Frontal cortex (tissue), 4 donors: ENCODE measurements at places on chromosomes 12 and 14. TPM values are rescaled to one million over a fixed set of nuclear protein-coding genes. Genes with fewer than 3 reads are reported as not detected.

DNA sequence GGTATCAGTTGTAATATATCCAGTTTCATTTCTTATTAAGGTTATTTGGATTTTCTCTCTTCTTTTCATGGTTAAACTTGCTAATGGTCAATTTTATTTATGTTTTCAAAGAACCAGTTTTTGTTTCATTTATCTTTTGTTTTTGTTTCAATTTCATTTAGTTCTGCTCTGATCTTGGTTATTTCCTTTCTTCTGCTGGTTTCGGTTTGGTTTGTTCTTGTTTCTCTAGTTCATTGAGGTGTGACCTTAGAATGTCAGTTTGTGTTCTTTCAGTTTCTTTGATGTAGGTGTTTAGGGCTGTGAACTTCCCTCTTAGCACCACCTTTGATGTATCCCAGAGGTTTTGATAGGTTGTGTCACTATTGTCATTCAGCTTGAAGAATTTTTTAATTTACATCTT, 145.6 kb upstream of the SLCO1B1 start:
- DNase-seq, result no peak

- DNase-seq, result no peak
Measured at GRCh38 chr12:42631513-42631912, 42.0 kb upstream of the PRICKLE1 start.

GRCh38 chr12:82964446-82964845, 277.7 kb downstream of the TMTC2 start:
- DNase-seq, result no peak

DNA sequence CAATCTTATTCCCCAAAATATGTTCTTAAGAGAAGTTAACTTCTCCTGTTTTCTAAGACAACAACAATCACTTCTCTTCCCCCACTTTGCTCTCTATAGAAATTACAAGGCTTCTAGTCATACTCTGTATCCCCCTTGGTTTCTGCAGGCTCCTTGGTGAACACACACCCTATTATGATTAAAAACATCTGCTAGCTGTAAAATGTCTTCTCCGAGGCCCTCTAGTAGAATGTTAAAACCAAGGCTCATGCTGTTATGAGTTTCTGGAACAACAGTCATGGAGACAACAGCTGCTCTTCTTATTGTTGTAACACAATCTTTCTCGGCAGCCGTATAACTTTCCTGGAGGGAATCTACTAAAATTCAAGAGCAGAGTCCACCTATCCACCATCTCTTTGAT, 397.5 kb upstream of the CCDC196 start:
- DNase-seq, result no peak

DNA sequence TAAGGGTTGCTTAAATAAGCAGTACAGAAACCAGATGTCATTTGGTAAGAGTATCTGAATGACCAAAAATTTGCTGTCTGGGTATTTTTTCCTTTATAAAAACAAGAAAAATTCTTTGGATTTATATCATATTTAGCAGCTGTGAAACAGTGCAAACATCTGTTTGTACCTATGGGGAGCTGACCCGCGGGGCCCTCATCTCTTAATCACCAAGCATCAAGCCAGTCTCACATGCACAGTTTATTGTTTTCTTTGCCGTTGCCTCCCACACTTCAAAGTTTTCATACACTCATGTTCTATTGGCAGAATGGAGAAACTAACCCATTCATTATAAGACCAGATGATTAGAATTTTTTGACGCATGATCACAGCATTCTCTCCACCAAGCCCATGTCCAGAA, 142.2 kb downstream of the BMP4 start:
- DNase-seq, result no peak

The PLBD1 gene
- total RNA-seq, result 1.6 TPM
